Heart left ventricle (tissue), 16 donors: ENCODE measurements at places on chromosomes 6 and 20. TPM values are rescaled to one million over a fixed set of nuclear protein-coding genes. Genes with fewer than 3 reads are reported as not detected.

DNA sequence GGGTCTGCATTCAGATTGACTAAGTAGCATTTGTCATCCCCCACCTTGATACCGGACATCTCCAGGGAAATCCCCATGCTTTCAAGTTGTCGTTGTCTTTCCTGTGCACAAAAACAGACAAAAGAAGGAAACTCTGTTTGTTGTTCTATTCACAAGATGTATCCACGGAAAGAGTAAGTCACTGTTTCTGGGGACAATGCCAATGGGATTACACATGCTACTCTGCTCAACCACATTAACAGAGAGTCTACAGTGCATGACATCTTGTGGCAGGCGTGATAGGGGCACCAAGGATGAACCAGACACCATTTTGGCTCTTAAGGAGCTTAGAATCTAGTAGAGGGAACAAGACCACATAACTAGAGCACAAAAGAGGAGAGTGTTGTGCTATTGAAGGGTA, 124.4 kb upstream of the NUP153 start:
- no peak for DNase-seq

DNA sequence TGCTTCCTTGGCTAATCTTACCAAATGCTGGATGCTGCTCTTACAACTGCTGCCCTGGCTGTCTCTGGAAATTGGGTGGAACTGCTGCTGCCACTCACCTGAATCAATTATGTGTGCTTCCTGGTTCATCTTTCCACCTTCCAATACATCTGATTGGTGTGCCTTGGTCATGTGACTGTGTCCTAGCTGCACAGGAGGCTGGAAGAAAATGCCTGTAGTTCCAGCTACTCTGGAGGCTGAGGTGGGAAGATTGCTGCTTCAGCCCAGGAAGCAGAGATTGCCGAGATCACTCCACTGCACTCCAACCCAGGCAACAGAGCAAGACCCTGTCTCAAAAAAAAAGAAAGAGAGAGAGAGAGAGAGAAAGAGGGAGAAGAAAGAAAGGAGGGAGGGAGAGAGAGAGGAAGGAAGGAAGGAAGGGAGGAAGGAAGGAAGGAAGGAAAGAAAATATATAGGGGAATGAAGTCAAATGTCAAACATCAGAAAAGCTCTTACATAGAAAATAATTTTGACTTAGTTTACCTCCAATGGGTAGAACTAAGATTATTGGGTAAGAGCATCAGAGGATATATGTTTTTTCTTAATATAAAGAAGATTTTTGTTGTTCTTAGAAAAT, 14.1 kb upstream of the PPARD start:
- DNase-seq: no peak

DNA sequence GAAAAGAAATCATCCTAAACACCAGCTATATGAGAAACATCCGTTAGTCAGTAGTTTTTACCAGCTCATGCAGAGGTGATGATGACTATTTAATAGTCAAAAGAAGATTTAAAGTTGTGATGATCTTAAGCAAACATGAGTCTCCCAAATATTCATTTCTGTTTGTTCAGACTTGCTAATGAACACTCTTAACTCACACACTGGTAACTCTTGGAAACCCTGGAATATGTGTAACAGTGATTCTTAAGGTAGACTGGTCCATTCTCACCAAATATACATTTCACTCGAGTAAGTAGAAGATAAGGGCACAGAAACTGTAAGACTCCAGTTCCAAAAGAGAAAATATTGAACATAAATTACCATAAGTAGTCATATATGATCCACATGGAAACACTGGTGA, 29.1 kb downstream of the RSPO3 start:
- no peak for DNase-seq

GRCh38 chr6:151284012-151284411, 44.2 kb downstream of the AKAP12 start:
- no peak for DNase-seq

- DNase-seq: no peak
These were observed 44.1 kb downstream of the MAPK14 start for GRCh38 chr6:36071714-36072113.

DNA sequence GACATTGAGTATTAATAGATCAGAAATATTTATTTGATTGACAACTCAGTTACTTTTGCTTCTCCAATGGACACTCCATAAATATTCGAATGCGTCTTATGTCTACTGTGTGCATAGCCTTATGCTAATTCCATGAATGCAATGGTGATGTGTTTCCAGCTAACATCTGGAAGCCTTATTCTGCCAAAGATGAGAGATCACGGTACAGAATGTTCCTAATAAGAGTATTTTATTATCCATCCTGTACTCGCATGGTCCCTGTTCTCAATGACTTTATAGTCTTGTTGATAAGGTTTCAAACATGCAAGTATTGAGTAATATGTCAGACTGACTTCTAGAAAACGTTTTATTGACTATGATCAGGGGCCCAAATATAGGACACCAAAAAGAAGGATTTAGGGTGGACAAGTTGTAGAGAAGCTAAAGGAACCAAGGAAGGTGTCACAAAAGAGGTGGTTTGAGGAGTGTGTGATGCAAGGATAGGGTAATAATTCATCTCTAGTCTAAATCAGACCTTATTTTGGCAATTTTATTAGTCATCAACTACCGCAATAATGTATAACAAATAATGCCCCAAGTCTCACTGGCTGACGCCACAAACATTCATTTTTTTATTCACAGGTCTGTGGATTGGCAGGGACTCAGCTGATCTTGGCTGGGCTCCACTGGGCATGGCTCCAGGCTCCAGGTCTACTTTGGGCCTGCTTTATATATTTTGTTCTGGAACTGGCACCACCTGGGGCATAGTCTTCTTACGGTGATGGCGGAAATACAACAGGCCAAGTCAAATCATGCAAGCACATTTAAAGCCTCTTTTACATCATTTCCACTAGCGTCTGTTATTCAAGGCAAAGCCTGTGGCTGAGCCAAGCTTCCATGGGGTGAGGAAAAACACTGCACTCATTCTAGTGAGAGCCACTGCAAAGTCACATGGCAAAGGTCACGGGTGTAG, 24.5 kb upstream of the CD83 start:
- DNase-seq: no peak

DNA sequence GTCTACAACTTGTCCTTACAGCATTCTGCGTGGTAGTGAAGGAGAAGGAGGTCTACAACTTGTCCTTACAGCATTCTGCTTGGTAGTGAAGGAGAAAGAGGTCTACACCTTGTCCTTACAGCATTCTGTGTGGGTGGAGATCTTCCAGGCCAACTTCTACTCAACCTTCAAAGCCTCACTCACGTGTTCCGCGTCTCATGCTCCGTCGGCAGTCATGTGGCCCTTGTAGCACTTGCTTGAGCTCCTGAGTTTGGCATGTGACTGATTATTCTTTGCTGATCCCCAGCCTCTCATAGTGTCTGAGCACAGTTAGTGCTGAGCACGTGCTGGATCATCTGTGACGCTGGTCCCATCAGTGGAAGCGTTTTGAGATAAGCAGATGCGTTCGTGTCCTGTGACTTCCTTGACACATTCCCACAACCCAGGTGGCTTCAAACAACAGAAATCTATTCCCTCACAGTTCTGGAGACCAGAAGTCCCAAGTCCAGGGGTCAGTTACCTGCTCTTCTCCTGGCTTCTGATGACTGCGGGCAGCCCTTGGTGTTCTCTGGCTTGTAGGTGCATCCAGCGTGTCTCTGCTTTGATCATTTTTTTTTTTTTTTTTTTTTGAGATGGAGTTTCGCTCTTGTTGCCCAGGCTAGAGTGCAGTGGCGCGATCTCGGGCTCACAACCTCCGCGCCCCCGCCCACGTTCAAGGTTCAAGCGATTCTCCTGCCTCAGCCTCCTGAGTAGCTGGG, 2.6 kb downstream of the SS18L1 start:
- no peak for DNase-seq

- no peak for DNase-seq
These were observed 519.1 kb upstream of the AGPAT4 start for GRCh38 chr6:161792851-161793493.

Gene ECT2L
- total RNA-seq: 1.5 TPM

Gene BRD2
- total RNA-seq: 72.8 TPM

Gene TMEM74B
- total RNA-seq: 1.9 TPM
